Mesangial cell (primary cell): ENCODE measurements at places on chromosomes 12 and 14. TPM values are rescaled to one million over a fixed set of nuclear protein-coding genes. Genes with fewer than 3 reads are reported as not detected.

Gene IL26
- total RNA-seq: not detected in 2 replicates

Gene WNT5B
- total RNA-seq: 29.7 and 60.8 TPM in 2 replicates

Gene MEG3
- 50.4 and 69.5 TPM in 2 replicates for total RNA-seq

Gene SCN8A
- 1.6 and 5.1 TPM in 2 replicates for total RNA-seq

Gene LGR5
- not detected in 2 replicates for total RNA-seq

Gene LMBR1L
- 20.2 and 48.8 TPM in 2 replicates for total RNA-seq

Gene LALBA
- total RNA-seq: not detected in 2 replicates

Gene PLXNC1
- under 0.01 and 0.25 TPM in 2 replicates for total RNA-seq

Gene ANKRD33
- not detected in 2 replicates for total RNA-seq

Gene PTGR2
- total RNA-seq: 3.9 and 4.7 TPM in 2 replicates

Gene NOS1
- total RNA-seq: under 0.01 TPM in 1 of 2 replicates, not detected in the other

Gene RD3L
- total RNA-seq: not detected in 2 replicates

Gene RARG
- total RNA-seq: 9.8 and 26.1 TPM in 2 replicates

Gene COCH
- total RNA-seq: 3.4 and 10.1 TPM in 2 replicates

Gene KRT74
- total RNA-seq: not detected in 2 replicates

Gene DIO3
- not detected in 2 replicates for total RNA-seq

Gene CLEC14A
- total RNA-seq: 0.13 and 0.49 TPM in 2 replicates

Gene IGF1
- total RNA-seq: 1.0 TPM in 1 of 2 replicates, not detected in the other

Gene HOXC10
- total RNA-seq: 10.3 and 17.9 TPM in 2 replicates

Gene ADGRD1
- total RNA-seq: 1.6 TPM in 1 of 2 replicates, not detected in the other

Gene DACT1
- 7.0 and 9.1 TPM in 2 replicates for total RNA-seq
